ENCODE measurements at places on chromosomes 2 and 18.

DNA sequence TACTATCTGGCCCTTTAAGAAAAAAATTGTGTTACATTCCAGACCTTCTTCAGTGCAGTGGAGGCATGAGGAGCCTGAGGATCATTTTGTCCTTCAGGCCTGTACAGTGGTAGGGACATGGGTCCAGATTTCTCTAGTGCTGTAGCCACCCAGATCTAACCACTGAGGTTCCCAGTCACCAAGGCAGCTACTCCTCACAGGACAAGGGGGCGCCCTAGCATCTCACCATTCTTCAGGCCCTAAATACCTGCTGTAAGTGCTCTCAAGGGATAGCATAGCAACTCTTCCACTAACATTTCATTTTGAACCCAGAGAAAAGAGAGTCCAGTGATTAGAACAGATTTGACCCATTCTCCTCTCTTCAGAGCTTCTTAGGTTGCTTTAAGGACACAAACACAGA lies 1533.0 kb downstream of the LRP1B start:
- DNase-seq: no peak

DNA sequence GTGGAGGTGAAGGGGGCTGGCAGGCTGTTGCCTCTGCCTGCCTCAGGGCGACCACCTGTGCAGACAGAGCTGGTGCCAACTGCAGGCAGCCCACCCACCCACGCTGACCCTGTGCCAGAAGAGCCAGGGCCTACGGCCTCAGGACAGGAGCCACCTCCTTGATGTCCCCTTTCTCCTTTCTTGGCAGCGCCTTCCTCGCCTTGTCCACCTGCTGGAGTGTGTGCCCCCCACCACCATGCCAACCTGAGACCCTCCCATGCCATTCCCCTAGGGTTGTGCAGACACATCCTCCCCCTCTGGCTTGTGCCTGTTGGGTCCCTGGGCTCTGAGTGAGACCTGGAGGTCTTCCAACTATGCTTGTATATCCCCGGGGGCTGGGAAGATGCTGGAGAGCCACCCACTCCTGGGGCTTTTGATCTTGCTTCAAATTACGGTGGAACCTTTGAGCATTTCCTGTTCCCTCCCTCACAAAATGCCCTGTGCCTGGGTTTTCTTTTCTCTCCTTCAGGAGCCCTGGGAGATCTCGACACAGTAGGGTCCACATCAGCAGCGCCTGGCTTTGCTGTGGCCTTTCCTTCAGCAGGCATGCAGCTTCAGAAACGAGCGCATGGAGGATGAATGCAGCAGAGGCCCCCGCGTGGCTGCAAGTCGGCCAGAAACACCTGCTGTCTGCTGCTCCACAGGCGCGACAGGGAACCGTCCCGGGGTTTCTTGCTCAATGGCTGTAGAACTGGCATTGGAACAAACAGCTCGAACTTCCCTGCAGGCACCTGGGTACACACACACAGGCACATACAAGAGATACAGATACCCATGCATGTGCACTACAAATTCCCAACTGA lies 65.9 kb upstream of the SH3RF3 start:
- no peak for DNase-seq

DNA sequence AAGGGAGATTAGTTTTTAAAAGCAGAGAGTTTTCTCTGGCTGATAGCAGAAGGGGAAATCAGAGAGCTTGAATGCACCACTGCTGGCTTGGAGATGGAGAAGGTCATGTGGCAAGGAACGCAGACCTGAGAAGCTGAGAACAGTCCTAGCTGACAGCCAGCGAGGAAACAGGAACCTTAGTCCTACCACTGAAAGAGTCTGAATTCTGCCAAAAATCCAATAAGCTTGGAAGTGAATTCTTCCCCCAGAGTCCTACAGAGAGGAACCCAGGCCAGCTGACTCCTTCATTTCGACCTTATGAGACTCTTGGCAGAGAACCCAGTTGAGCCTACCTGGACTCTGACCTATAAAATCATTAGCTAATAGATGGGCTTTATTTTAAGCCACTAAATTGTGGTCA lies 371.9 kb upstream of the TNP1 start:
- no peak for DNase-seq

GRCh38 chr18:57657542-57657941 lies 35.9 kb upstream of the NARS1 start:
- DNase-seq: no peak

- DNase-seq: peak; percentile 16
Observed at GRCh38 chr2:44120428-44120827, 48.2 kb upstream of the PPM1B start.

- DNase-seq: no peak
Observed at GRCh38 chr2:10778724-10779115, 33.9 kb downstream of the PDIA6 start.

DNA sequence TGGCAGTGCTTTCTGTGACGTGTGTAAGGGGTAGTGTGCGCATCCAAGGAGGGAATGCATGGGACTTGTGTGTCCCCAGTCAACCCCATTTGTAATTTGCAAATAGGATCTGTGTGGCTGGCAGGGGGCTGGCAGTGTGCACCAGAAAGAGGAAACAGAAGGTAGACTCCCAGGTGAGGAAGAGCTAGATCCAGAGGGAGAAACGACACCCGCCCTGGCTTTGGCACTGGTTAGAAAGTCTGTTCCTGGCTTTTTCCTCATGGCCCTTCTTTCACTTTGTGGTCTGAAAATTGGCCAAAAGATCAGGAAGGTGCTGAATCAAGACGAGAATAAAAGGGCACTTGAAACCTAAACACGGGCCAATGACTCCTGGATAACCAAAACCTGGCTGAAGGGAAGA lies 33.3 kb downstream of the PRKCE start:
- DNase-seq: no peak

GRCh38 chr18:65704046-65704445 lies 46.8 kb upstream of the CDH7 start:
- DNase-seq: no peak

DNA sequence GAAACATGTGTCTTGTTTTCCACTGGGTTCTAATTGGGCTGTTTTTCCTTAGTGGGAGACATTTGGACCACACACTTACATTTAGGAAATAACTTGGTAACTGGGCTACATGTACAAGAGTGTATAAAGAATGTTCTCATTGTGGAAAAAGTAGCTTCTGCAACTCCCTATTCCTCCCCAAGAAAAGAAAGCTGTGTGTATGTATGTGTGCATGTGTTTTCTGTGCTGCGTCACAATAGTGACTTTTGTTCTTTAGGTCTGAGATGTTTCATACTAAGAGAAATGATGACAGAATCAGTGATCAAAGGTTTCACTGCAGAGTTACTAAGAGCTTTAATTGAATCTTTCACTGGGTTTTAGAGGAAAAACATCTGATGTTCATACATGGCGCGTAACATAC lies 82.7 kb downstream of the TANC1 start:
- DNase-seq: no peak

- no peak for DNase-seq
Observed at GRCh38 chr18:9916808-9917207, 3.0 kb downstream of the VAPA start.

DNA sequence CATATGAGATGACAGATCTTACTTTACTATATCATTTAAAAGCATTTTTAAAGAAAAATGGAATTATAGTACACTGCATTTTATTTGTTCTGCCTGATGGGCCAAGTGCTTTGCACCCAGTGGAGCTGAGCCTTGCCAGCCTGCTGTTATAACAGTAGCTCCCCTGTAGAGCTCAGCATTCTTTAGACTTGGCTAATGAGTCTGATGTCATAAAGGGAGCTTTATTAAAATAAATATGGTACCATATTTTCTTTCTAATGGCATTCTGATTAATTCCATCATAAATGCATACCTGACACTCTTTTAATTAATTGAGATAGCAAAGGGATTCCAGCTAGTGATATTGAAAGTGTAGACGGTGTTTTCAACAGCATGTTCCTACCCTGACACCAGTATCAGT lies 40.7 kb downstream of the PARD3B start:
- DNase-seq: no peak

- no peak for DNase-seq
Observed at GRCh38 chr2:128605421-128605820, 286.8 kb upstream of the HS6ST1 start.

DNA sequence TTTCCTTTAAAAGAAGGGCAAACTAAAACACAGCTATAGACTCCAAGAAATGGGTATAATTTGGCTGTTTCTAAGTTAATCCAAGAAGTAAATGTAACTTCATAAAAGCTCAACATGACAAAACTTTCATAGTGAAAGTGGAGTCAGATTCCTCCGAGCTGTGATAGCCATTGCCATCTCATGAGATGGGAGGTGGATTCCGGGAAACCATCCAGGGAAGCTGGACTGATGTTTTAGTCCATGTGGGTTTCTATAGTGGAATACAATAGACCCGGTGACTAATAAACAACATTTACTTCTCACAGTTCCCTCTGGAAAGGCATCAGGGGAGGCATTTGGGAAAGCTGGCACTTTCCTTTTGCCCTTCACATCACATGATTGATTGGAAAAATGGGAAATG lies 10.0 kb upstream of the LAPTM4A start:
- no peak for DNase-seq

DNA sequence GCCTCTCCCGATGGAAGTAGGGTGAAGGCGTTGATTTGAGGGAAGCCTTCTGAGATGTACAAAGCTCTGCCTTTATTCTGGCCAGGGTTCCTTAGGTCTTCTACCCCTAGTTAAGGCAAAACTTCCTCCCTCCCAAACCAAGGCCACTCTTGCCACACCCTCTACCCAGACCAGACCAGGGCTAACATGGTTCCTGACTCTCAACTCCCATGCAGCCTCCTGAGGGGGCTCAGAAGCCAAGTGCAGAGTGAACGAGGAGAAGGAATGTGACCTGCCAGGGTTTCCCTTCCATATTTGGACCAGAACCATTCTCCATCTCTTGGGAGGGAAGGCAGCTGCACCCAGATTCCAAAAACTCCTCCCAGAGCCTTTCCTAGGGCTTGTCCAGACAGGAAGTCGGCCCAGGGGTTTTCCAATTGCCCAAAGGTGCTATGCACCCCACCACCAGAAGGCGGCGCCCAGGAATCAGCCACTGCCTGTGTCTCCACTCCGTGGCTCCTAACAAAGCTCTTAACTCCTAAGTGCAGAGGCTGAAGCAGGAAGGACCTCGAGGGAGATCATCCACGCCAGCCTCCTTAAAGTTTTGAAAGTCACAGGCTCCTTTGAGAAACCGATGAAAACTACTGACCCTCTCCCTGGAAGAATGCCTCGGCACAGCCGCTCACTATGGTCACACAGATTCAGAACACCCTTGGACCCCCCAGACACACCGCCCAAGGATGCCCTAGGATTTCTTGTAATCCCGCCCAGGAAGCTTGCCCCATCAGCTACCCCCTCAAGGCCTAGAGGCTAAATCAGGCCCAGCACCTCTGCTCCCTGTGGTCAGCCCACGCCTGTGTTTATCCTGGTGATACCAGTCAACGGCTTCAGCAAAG lies 157.8 kb downstream of the SMAD2 start:
- DNase-seq: peak; percentile 63

GRCh38 chr2:2938481-2938880 lies 439.1 kb downstream of the EIPR1 start:
- DNase-seq: no peak

GRCh38 chr2:169895294-169895985 lies 68.2 kb downstream of the UBR3 start:
- no peak for DNase-seq

- peak; percentile 9 for DNase-seq
Observed at GRCh38 chr2:70043252-70043875, 43.9 kb upstream of the PCBP1 start.

GRCh38 chr2:72263776-72264060 lies 116.1 kb upstream of the CYP26B1 start:
- no peak for DNase-seq

DNA sequence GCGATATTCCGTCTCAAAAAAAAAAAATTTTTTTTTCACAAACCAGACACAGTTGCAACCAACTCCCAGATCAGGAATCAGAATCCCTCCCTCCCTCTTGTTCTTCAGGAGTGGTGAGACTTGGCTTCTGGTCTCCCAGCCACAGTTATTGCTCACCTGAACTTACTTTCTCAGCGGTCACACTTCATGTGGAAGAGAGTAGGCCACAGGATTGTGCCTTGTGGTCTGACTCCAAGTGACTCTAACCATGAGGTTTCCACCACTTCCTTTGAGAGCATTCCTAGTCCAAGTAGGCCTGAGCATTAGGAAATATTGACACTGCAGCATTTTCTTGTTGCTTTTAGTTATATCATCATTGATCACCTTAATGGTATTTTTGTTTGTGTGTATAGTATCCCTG lies 12.1 kb downstream of the FMNL2 start:
- no peak for DNase-seq

DNA sequence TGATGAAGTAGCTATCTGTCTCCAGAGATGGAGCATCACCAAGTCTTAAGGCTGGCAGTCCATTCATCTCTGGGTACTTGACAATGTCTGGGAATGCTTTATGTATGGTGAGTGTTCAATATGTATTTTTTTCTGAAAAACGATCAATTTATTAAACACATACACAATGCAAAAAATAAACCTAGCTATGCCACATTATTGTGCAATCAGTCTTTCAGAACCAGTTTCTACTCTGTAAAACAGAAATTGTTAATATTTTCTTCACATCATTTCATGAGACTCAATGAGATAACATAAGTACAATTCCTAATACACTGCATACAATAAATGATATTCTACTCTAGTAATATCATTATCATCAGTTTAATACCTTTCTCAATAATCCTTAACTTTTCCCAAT lies 122.5 kb downstream of the PIGN start:
- DNase-seq: no peak

DNA sequence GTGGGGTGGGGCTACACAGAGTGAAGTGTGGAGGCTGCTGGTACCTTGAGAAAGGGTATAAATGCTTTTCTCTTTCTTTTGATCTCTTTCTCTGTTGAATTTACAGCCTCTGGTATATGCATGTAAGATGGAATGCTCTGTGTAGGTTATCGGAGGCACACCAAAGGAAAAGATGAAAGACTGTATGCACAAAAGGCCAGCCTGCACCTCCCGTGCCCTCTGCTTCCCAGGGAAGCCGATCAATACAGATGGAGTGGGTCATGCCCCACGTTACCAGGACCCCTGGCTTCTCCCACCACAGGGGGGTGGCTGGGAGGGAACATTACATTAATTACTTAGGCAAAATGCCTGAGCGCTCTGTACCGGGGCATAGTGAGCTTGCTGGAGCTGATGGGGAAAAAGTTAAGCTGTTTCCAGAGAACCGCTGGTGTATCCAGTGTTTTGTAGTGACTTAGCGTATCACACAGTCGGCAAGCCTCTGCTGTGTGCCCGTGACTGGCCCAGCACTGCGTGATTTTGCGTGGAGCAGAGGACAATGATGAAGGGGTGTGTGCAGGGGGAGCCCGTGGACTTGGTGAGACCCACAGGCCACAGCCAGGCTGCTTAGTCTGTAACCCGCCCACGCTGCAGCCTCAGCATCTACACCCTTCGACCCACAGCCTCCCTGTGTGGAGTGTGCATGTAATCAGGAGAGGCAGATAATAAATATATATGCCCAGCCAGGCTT lies 8.0 kb downstream of the ALLC start:
- DNase-seq: no peak

- no peak for DNase-seq
Observed at GRCh38 chr2:113818382-113818951, 62.0 kb upstream of the SLC35F5 start.

GRCh38 chr18:12862467-12862866 lies 21.6 kb downstream of the PTPN2 start:
- DNase-seq: no peak

Data from stimulated activated naive CD8-positive, alpha-beta T cell treated with anti-CD3 and anti-CD28 coated beads, Interleukin-15, amount 100 ng/mL, for 72 hours (primary cell).